ENCODE measurements at places on chromosomes 4 and X.
A peak's percentile ranks its signal among the peaks of the same experiment; 100 is the strongest.

DNA sequence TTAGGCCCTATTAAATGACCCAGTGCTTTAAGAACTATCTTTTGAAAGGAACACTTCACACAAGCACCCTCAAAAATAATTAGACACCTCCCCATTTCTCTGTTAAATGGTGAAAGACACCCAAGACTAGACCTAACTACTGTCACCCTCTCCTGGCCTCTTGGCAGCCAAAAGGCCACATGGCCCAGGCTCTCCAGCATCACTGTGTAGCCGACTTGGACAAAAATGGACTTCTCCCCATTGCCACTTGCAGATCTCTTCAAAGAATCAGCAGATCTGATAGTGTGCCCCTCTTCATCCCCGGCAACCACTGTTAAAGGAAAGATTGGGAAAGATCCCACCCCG lies 2.0 kb downstream of the MID1IP1 start:
- DNase-seq: no peak

- DNase-seq: no peak
These were observed 100.0 kb upstream of the PRKG2 start for GRCh38 chr4:81314897-81315470.

DNA sequence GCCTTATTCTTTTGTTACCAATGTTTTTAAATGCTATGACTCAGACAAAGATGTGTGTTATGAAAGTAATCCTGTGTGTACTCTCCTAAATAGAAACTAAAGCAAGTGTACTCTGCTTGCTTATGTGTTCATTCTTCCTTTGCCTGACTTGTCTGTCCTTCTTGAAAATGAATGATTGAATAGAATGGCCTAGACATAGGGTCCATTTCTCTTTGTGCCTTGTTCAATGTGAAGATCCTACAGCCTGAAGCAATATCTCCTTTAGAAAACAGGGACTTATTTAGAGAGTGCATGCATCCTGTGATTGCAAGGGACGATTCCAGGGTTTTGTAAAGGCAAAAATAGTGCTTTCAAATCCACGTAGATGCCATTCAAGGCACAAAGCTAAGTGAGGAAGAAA lies 343.6 kb upstream of the TACR3 start:
- DNase-seq: no peak

DNA sequence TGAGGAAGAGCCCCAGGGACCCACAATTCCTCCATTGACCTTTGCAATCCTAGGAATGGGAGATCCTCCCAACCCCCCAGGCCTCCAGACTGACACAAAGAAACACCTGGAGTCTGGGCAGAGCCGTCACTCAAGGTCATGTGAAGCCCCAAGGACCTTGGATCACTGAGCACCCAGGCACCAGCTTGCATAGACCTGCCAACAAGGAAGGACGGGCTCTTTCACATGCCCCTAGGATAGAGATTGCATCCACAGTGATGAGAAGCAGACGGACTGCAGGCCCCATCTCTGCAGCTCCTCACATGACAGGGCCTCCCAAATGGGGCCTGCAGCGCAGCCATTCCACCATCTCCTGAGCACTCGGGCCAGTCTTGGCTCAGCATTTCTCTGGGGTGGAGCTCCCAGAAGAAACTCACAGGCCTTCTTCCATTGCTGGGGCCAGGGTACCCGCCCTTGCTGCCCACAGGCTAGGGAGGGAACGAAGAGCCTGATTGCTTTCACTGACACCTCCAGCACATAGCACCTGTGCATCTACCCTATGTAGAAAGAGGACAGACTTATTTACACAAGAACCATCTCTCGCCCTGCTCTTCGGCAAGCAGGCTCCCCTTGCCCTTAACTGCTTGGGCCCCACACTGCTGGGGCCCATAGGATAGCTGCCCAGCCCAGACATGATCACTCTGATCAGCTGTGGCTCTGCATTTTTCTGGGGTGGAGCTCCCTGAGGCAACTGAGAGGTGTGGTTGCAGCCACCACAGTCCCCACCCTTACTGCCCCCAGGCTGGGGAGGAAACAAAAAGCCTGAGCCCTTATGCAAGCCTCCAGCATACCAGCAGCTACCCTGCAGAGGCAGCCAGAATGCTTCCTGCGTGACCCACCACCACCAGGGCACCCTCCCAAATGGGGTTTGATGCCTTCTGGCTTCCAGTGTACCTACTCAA lies 185.7 kb upstream of the ZCCHC13 start:
- DNase-seq: no peak

GRCh38 chr4:163263606-163264005 lies 68.8 kb downstream of the NPY1R start:
- DNase-seq: no peak

GRCh38 chrX:124726881-124727280 lies 380.5 kb downstream of the SH2D1A start:
- no peak for DNase-seq

DNA sequence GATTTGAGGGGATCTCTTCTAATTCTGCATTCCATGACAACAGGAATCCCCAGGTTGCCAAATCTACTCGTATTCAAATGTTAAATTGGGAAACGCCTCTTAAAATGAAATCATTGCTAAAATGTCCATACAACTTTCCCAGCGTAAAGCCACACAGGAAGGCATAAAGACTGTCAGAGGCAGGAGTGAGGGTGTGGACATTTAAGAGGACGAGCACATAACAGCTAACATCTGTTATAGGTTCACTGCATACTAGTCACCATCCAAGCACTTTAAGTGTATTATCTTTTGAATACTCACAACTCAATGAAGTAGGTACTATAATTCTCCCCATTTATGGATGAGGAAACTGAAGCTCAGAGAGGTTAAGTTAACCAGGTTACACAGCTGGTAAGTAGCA lies 35.6 kb downstream of the ATG4A start:
- DNase-seq: no peak

- DNase-seq: no peak
These were observed 2201.2 kb downstream of the ARAP2 start for GRCh38 chr4:34043131-34043530.

DNA sequence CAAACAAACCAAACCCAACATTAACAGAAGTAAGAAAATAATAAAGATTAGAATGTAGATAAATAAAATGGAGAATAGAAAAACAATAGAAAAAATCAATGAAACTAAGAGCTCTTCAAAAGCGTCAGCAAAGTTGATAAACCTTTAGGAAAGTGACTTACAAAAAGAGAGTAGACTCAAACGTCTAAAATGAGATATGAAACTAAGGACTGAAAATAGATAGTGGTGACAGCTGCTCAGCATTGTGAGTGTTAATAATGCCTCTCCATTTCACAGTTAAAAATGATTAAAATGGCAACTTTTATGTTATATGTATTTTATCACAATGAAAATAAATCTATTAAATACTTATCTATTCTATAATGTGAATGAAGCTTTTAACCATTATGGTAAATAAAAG lies 125.7 kb upstream of the CPXCR1 start:
- no peak for DNase-seq

DNA sequence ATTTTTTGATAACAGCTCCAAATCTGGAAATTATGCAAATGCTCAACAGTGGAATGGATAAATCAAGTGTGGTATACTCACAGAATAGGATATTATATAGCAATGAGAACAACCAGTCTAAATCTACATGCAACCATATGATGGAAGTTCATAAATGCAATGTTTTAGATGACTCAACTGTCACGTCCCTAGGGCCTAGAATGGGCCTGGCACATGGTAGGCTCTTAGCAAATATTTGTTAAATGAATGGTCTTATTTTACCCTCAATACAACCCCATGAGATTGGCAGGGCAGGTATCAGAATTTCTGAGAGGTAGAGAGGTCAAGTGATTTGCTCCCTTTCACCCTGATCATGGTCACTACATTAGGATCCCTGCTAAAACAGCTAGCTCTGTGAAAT lies 14.6 kb upstream of the NKX3-2 start:
- no peak for DNase-seq

GRCh38 chr4:5203309-5203992 lies 152.2 kb downstream of the STK32B start:
- peak; percentile 55 for DNase-seq

GRCh38 chr4:53688186-53688790 lies 97.0 kb upstream of the LNX1 start:
- no peak for DNase-seq

DNA sequence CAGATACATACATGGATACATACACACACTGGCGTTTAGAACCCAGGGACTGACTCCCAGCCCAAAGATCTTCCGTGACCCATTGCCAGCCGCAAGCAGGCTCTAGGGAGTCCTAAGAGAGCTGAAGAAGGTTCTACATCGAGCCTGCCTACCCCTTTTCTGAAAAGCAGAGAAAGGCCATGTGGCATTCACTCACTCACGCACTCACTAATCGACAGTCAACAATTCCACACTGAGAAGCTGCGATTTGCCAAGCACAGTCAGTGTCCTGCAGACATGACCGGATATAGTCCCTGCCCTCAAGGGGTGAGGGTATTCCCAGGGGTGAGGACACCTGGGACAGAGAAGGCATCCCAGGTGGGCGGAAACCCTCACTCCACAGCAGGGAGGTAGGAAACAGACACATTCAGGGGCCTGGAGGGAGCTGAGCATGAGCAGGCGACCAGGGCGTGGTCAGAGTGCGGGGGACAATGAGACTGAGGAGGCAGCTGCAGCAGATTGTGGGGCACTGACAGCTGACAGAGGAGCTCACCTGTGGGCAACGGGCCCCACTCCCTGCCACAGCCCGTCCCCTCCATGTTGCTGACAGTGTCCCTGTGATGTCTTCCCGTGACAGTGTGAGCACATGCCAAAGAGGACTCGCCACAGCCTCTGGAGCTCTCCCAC lies 13.2 kb upstream of the MAN2B2 start:
- peak; percentile 57 for DNase-seq

DNA sequence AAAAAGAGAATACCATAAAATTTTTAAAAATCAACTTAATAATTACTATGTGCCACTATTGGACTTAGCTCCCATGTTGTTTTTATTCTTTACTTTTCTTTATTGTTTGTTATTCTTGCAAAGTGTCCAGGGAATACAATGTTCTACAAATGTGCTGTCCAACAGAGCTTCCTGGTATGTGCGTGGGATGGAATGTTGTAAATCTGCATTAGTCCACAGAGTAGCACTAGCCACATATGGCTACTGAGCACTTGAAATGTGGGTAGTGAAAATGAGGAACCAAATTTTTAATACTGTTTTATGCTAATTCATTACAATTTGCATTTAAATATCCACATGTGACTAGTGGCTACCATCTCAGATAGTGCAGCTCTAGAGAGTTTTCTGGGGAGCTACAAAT lies 14.3 kb upstream of the CORIN start:
- no peak for DNase-seq

GRCh38 chr4:155758481-155759371 lies at the start of gene GUCY1B1:
GUCY1B1 (plus strand) TSS chr4:155759021; CDS start chr4:155759141, 120 bp downstream.
- peak; percentile 97 for DNase-seq

DNA sequence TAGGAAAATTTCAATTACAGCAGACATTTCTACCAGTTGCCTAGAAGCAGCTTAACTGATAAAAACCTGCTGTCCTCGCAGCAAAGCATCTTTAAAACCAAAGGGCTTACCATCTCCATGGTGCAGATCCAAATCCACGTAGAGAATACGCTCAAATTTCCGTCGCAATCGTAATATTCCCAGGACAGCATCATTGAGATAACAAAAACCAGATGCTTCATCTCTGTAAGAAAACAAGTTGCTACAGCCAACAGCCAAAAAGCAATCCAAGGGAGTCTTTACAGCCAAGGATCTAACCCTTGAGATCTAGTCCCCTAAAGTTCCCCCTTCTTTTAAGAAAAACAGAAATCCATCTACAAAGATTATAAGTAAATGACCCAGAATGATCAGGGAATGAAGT lies 77.6 kb downstream of the HDAC8 start:
- DNase-seq: no peak

- peak; percentile 65 for DNase-seq
These were observed 41.7 kb downstream of the ITM2A start for GRCh38 chrX:79325263-79325958.

- no peak for DNase-seq
These were observed 12.1 kb upstream of the TLR8 start for GRCh38 chrX:12894074-12895030.

- DNase-seq: no peak
These were observed 8.5 kb upstream of the ARHGEF38 start for GRCh38 chr4:105543881-105544280.

- no peak for DNase-seq
These were observed 691.4 kb downstream of the PCDH7 start for GRCh38 chr4:31411565-31411964.

GRCh38 chrX:51406688-51407519 lies 74.3 kb downstream of the NUDT10 start:
- DNase-seq: no peak

- DNase-seq: no peak
These were observed 100.7 kb downstream of the PDGFC start for GRCh38 chr4:156870861-156871260.

- no peak for DNase-seq
These were observed 22.9 kb downstream of the PABPC4L start for GRCh38 chr4:134178706-134179105.

DNA sequence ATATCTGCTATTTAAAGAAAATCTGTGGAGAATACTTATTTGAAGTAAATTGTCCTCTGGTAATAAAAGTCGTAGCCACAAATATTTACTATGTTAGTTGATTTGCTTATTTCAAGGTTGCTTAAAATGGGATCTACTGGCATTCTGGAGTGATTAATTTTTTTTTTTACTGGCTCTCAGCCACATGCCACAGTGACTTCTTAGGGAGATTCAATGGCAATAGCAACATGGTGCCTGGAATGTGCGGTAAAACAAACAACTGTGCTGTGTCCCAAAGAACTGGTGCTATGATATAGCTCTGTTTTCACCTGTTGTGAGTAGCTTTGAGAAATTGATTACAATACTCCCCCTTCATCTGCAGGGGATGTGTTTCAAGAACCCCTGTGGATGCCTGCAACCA lies 324.3 kb downstream of the GPAT3 start:
- no peak for DNase-seq

DNA sequence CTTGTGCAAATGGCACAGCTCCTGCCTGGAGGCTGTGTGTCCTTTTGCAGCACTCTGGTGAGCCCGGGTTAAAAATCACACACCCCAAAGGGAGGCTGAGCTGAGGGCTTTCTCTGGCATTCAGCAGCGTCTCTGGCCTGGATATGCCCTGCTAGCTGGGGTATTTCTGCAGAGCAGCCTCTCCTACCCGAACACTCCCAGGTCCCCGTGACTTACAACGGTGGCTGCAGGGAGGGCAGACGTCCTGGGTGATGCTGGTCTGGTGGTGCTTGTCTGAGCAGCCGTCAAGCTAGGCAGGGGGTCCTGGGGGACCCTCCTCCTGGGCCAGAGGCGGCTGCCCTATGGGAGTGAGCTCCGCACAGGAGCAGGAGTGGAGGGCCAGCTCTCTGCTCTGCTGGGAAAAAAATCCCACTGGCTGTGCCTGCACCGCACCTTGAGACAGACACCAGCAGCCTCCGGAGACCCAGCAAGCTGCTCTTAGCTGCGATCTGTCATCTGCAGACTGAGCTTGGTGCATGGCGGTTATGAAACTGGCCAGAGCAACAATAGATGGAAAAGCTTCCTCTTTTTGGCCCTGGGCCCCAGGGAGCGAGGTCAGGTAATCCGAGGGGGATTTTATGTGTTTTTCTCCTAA lies 41.3 kb upstream of the ASMTL start:
- peak; percentile 68 for DNase-seq

- DNase-seq: no peak
These were observed 22.5 kb upstream of the MYOZ2 start for GRCh38 chr4:119113033-119113655.

GRCh38 chr4:133929531-133930239 lies 271.9 kb downstream of the PABPC4L start:
- DNase-seq: no peak
